Fibroblast of skin of left quadriceps (primary cell): ENCODE measurements at places on chromosomes 2 and 18.

DNA sequence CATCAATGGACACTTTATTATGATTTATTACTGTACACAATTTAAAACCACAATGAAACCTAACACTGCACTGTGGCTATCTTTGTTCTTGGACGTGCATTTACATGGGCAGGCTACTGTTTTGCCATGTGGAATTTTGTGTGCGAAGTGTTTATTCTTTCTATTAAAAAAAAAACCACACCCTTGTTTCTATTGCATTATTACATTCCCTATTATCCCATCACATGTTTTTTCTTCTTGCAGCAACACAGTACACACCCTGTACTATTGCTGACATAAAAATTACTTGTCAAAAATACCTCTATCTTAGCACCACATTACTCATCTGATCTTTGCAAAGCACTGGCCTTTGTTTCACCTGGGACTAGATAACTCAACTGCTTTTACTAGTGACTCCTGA is 1.5 kb downstream of the RNF152 start:
- no peak for DNase-seq

DNA sequence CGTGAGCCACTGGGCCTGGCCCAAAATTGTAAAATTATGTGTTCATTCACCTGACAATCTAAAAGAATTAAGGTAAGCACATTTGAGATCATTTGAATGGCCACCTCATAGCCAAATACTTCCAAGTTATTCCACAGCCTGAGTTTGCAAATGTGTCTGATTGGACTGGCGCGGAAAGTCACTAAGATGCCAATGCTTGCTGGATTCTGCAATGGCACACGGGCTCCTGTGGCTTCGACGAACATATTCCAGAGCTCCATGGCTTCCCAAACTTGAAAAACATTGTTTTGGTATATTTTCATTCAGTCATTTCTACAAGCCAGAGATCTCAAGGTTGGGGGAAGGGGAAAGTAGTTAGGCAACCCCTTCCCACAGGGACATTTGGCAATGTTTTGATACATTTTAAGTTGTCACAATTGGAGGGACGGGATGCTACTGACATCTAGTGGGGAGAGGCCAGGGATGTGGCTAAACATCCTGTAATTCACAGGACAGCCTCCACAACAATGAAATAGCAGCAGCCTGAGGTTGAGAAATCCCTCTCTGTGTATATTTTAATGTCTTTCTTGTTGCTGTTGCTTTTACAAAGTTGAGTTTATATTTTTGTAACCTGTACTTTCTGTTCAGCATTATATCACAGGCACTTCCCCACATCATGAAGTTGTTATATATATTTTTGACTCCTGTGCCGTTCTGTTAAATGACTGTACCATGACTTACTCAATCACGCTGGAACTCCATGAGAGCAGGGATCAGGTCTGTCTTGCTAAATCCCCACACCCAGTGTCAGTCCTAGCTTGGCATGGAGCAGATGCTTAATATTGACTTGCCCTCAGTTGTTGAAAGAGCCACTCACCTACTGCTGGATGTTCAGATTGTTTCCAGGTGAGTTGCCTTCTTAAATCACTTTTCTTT is 56.9 kb downstream of the COL4A4 start:
- DNase-seq: peak; percentile 52

DNA sequence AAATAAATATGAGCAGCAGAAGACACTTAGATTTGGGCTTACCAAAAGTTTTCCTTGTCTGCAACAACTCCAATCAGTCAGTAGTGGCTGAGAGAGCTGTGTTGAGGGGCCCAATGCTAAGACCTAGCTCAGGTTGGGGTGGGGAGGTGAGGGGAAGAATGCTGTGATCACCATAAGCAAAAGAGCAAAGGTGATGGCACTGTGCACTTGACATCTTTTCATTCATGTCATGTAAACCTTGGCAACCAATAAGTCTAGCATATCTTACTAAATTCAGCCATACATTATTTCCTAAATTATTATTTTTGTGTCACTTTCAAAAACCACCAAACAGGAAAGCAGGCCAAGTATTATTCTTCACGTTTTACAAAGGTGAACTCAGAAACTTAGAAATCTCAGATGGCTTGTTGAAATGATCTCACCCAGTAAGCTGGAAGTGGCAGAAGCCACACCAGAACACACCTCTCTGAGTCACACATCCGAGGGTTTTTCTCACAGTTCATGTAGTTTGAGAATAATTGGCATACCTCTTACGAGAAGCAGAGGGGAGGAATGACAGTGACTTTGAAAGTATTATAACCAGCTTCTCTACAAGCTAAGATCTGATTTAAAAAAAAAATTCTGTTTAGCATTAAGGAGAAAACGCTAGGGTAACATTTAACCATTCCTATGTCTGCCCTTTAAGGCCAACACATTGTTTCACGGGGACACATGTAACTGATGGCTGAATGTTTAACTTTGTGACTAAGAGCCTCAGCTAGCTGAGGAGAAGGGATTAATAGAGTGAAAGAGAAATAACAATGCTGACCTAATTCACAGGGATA is 43.3 kb upstream of the SETBP1 start:
- DNase-seq: no peak

- no peak for DNase-seq
Observed at GRCh38 chr2:20030224-20030623, 17.8 kb upstream of the MATN3 start.

- DNase-seq: peak; percentile 5
Observed at GRCh38 chr18:38940863-38941531, 1375.4 kb upstream of the CELF4 start.

DNA sequence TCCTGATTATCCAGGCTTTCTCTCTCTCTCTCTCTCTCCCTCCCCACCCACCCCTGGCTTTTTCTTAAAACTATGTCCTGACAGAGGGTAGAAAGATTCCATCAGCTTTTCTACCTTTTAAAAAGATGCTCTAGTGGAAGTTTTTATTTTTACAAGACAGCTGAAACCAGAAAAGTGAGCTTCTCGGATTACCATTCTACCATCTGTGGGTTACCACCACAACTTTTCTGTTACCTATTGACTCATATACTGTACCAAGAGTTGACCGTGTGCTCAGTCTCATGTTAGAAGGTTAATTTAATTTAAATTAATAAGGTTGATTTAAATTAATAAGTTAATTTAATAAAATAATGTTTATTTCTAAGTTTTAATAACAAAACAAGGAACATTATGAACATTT is 137.6 kb downstream of the UPP2 start:
- no peak for DNase-seq

GRCh38 chr2:133674433-133675331 is 106.4 kb upstream of the NCKAP5 start:
- peak; percentile 92 for DNase-seq

- no peak for DNase-seq
Observed at GRCh38 chr2:135744760-135745314, 3.2 kb downstream of the UBXN4 start.

GRCh38 chr2:66443979-66444861 is 9.3 kb downstream of the MEIS1 start:
- no peak for DNase-seq

- peak; percentile 55 for DNase-seq
Observed at GRCh38 chr2:104388296-104388695, 465.6 kb upstream of the POU3F3 start.

DNA sequence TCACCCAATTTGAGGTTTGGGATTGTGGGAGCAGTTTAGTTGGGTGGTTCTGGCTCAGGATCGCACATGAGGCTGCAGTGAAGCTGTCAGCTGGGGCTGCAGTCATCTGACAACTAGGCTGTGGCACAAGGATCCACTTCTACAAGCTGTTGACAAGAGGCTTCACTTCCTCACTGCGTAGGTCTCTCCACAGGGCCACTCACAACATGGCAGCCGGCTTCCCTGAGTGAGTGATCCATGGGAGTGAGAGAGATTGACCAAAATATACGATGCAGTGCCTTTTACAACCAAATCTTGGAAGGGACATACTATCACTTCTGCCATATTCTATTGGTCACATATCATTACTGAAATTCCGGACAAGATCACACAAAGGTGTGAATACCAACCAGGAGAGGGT is 187.5 kb downstream of the DLGAP1 start:
- DNase-seq: no peak

DNA sequence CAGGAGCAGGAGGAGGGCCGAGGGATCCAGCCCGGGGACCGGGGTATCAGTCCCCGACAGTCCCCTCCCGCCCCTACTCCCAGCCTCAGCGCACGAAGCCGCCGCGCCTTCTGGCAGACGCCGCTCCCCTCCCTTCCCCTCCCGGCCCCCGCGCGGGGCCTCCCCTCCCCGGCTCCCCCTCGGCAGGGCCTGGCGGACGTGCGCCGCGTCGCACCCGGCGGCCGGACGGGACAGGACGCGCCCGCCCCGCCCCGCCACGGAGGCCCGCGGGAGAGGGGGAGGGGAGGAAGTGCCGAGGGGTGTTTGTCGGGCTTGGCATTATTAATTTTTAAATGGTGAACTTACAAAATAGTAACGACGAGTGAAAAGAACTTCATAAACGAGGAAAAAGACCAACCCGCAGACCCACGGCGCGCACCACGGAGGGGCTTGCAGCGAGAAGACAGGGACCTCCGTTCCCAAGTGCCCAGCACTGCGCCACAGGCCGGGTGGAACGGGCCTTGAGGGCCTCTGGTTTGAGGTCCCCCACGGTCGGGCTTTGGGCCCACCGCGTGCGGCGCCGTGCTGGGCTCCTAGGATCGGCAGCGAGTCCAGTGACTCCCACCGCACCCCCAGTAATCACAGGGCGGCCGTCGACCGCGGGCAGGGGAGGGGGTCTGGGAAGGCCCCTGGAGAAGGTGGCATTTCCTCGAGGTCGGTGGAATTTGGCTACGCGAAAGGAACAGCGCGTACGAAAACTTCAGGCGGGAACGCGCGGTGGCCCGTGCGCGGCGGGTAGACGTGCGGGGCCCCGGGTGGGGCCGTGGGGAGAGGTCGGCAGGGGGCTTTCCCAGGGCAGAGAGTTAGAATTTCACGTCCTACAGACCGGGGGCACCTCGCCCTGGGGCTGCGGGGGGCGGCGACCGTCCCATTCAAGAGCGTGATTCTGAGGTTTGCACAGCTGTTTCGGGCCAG is 954 bp upstream of the CTDSP1 start:
- peak; percentile 59 for DNase-seq

DNA sequence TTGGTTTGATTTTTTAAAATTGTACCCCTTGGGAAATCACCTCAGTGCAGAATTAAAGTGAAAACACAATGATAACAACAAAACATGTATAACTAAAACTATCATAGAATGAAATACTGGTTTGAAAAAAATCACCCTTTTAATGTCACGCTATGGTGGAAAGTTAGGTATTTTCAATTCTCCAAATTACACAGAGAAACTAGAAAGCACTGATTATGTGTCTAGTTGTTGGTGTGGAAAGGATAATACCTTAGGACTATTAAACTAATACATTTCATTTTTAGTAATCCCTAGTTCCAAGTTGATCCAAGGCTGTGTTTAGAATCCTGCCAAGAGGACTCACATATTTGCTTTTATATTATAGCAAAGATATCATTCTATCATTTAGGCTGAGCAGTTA is 71.2 kb downstream of the NUP35 start:
- DNase-seq: no peak

GRCh38 chr2:204152616-204153015 is 216.1 kb downstream of the ICOS start:
- no peak for DNase-seq

DNA sequence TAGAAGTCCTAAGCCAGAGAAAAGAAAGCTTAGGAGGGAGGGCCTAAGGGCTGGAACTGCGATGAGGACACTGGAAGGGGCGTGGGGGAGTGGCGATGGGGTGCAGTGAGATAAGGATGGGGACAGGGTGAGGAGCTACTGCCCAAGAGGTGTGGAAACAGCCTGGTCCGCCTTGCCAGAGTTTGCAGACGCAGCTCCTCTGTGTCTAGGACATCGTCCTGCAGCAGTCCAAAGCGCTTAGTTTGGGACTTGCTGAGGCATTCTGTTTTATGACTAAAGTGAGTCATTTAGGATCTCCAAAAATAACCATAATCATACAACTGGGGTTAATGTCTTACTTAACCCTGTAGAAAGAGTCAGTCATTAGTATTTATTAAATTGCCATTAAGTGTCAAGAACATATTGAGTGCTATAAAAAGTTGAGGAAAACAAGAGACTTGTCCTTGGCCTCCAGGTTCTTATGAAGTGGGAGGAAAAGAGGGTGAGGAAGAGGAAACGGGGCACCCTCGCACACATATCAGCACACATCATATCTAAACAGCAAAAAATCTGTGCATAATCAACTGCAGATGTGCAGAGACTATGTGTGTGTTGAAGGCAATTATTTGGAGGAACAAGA is 74.8 kb downstream of the CDK15 start:
- DNase-seq: peak; percentile 83

- no peak for DNase-seq
Observed at GRCh38 chr2:161063946-161064306, 96.3 kb upstream of the TANK start.

DNA sequence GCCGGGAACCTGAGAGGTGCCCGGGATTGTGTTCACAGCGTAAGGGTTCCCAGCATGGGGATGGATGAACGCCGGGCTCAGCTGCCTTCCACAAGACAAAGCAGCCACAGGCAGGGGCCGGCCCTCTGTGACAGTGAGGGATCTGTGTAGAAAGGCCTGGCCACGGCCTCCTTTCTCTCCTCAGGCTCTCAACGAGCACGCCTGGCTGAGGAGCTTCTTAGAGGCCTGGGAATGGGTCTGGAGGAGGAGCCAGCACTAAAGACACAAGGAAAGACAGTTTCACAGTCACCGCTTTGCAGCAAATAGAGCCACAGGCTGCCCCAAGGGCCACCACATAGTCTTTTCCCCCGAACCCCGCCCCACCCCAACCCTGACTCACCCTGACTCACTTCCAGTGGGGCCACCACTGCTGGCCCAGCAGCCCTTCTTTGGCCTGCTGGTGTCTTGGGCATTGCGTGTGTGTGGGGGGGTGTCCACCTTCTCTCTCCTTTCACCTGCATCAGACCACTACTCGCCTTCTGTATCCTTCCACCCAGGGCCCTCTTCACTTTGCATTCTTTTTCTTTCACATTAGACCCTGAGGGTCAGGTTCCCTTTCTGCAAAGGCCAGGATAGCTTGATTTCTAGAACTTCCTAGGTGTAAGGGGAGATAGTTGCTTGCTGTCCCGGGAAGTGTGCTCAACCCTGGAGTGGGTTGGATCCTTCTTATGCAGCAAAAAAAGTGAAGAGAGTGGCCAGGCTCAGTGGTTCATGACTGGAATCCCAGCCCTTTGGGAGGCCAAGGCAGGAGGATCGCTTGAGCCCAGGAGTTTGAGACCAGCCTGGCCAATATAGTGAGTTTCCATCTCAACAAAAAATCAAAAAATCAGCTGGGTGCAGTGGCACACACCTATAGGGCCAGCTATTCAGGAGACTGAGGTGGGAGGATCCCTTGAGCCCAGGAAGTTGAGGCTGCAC is 19.3 kb upstream of the HPCAL1 start:
- peak; percentile 26 for DNase-seq

DNA sequence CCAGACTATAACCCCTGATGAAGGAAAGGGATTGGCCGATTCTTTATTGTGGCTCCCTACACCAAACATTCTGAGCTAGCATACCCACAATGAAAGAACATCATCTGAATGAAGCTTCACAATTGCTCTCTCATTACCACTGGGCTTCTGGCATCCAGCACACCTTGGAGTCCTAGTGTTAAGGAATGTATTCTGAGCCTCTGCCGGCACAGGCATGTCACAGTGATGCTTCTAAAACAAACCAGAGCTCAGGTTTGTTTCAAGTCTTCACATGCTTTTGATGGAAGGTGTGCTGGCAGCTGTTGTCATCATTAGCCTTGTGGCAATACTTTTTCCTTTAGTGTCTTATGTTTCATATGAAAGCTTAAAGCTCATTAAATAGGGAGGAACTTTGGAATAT is 76.3 kb upstream of the RBBP8 start:
- no peak for DNase-seq

- DNase-seq: no peak
Observed at GRCh38 chr2:212945526-212945925, 205.9 kb downstream of the IKZF2 start.
